ENCODE measurements at places on chromosomes 13 and 19. TPM values are rescaled to one million over a fixed set of nuclear protein-coding genes. Genes with fewer than 3 reads are reported as not detected.

The AKAP8L gene
- 57.3 TPM for polyA plus RNA-seq

The BRSK1 gene
- polyA plus RNA-seq, result 8.8 TPM

The TEX26 gene
- polyA plus RNA-seq, result not detected

The THSD8 gene
- polyA plus RNA-seq, result not detected

The ALDH16A1 gene
- polyA plus RNA-seq, result 34.7 TPM

DNA sequence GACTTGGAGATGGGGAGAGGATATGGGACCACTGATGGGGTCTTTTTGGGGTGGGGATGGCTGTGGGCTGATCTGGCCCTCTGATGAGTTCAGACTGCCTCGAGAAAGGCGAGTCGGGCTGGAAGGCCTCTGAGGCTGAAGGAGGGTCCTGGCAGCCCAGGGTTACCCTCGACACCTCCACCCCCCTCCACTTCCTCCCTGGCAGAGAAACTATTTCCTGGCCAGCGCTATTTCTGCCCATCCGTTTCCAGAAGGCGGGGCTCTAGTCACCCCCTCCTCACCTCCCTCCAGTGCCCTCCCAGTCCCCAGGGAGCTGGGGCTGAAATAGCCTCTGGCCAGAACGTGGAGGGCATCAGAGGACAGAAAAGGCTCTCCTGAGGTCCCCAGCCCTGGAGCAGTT is 9.7 kb downstream of the EXOC3L2 start:
- DNase-seq, result no peak

DNA sequence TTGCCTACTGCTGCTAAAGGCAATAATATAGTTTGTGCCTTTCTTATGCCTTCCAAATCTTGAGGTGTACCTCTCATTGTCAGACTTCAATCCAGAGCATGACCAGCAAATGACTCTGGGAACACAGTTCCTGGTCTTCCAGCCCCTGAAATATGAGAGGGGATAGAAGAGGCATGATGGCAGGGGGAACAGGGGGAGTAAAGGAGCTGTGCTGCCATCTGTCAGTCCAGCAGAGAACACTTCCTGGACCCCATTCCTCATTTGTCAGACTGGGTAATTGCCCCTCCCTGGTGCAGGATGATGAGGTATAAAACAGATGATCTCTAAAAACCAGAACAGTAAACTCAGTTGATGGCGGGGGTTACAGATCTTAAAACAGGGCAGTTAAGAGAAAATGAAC is 618.7 kb downstream of the DIAPH3 start:
- DNase-seq, result no peak

GRCh38 chr19:16232127-16232526 is 34.4 kb downstream of the AP1M1 start:
- DNase-seq, result no peak

DNA sequence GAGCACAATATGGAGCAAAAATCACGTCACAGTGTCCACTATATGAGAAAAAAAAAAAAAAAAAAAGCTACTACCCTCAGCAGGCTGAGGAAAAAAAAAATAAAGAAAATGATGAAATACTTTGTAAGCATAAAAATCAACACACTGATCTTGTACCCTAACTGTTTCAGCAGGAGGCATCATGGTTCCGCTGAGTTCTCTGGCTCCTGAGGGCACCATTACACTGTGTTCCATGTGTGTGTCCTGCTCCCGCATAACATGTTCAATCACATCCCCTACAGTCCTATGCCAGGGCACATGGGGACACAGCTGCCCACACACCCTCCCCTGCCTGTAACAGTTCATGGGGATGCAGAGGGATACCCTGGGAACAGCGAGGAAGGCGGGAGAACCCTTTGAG is 33.5 kb downstream of the DOCK9 start:
- no peak for DNase-seq

DNA sequence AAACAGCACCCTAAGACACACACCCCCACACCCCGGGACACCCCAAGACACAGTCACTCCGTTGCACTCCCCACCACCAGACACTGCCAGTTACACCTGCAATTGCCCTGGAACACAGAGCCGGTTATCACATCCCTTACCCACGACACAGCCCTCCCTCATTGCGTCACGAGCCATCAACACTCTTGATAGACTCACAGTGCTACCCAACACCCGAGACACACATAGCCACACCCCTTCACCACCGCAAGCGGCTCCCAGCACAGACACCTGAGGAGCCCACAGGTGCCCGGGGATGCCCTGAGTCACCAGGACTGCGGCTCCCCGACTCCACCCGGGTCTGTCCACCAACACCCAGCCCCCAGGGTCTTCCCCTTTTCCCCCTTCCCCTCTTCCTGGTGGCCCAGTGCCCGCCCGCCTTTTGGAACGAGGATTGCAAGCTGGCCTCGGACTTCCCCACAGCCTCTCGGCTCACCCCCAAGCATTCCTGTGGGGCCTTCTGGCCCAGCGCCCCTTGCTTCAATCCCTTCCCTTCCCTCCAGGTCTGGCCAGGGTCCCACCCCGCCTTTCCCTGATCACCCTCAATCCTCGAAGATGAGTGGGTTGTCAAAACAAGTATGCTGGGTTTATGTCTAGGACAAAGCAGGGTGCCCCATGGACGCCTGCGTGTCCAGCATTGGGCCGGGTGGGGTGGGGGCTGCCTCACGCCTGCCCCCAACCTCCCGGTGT is 1.7 kb upstream of the PTGER1 start:
- no peak for DNase-seq

GRCh38 chr19:10189616-10190015 is 5.1 kb downstream of the DNMT1 start:
- no peak for DNase-seq

DNA sequence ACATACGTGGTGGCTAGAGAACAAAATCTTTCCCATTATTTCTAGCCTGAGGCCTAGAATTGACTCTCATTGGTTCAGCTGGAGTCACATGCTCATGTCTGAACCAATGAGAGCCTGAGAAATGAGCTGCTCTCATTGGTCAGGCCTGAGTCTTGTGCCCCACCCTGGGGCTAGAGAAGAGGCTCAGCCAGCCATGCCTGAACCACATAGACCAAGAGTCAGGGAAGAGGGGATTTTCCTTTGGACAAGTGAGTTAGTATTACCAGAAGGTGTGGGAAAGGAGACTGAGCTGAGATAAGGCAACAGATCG is 6.9 kb downstream of the FXYD5 start:
- DNase-seq, result no peak

- DNase-seq, result no peak
Observed at GRCh38 chr13:78317030-78317429, 286.3 kb downstream of the POU4F1 start.

GRCh38 chr13:24505256-24505655 is 7.3 kb downstream of the PARP4 start:
- DNase-seq, result no peak

DNA sequence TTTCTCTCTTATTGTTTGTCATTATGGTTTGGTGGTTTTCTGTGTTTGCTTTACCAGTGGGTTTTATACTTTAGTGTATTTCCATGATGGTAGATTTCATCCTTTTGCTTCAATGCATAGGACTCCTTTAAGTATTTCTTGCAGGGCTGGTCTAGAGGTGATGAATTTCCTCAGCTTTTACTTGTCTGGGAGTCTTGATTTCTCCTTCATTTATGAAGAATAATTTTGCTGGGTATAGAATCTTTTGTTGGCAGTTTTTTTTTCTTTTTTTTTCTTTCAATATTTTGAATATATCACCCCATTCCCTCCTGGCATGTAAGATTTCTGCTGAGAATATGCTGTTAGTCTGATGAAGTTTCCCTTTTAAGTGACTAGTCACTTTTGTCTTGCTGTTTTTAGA is 19.8 kb downstream of the EEF1AKMT1 start:
- DNase-seq, result no peak

GRCh38 chr13:51714663-51715168 is 89.2 kb downstream of the DHRS12 start:
- DNase-seq, result no peak
